ENCODE measurements at places on chromosomes 3 and 15. TPM values are rescaled to one million over a fixed set of nuclear protein-coding genes. Genes with fewer than 3 reads are reported as not detected.

- no peak for DNase-seq
These were observed 157.3 kb downstream of the WNT5A start for GRCh38 chr3:55329849-55330248.

DNA sequence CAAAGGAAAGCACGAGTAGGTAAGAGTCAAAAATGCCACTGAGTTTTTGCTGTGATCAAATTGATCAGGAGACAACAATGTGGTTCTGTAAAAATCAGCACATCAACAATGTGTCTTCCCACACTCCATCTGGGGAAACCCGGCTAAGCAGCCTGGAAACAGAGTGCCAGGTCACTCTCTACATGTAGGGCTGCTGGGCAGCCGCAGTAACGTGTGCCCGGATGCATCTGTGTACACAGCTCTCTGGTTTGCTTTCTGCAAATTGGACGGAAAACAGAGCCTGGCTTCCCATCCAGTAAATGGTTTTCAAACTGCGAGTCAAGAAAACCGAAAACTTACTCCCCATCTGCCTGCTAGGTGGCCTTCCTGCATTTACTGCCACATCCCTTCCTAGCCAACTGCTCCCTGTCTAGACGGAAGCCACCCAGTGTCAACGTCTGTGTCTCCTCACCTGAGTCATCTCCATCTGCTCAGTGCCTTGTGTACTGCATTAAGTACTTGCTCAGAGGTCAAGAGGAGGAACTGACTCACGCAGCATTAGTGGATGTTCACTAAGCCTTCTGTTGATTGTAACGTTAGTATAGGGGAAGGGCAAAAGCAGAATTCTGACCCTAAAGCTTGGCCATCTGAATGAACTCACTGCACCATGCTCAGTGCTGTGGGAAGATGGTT, 124.1 kb downstream of the TJP1 start:
- DNase-seq = no peak

DNA sequence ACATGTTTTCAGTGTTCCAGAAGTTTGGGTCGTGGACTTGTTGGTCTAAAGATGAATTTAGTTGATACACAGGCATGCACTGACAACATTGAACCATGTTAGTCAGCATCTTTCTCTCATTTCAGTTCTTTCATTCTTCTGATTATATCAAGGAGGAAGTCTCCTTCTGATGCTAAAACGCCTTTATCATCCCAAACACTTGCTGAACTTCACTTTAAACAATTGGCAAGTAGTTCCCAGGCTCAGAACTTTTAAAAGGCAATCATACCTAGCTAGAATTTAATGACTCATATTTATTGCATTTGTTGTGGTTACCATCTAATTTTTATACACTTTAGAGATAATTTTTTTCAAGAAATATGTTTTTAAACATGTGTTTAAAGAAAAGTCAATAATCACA, 15.9 kb downstream of the LMCD1 start:
- DNase-seq = no peak

DNA sequence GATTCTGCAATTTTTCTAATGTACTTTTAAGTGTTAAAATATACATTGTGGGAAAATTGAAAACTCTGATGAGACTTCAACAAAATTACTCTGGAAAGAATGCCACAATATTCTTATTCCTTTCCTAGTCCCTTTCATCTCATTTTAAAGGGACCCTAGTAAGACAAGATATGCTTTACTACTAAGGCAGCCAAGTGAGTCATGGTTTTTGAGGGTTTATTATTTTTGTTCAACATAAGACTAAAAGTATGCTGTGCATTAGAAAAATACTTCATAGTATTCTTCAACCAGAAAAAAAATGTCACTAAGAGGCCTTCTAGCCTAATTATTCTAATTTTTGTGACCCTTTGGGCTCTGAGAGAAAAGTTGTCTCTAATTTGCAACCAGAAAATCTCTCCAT, 7.4 kb downstream of the IL12A start:
- no peak for DNase-seq

MYL3 gene
- total RNA-seq = 0.32 TPM

AGBL1 gene
- 0.10 TPM for total RNA-seq

LOXL1 gene
- total RNA-seq = 7.9 TPM

ATP6V1A gene
- 58.7 TPM for total RNA-seq

STRIT1 gene
- not detected for total RNA-seq

DNA sequence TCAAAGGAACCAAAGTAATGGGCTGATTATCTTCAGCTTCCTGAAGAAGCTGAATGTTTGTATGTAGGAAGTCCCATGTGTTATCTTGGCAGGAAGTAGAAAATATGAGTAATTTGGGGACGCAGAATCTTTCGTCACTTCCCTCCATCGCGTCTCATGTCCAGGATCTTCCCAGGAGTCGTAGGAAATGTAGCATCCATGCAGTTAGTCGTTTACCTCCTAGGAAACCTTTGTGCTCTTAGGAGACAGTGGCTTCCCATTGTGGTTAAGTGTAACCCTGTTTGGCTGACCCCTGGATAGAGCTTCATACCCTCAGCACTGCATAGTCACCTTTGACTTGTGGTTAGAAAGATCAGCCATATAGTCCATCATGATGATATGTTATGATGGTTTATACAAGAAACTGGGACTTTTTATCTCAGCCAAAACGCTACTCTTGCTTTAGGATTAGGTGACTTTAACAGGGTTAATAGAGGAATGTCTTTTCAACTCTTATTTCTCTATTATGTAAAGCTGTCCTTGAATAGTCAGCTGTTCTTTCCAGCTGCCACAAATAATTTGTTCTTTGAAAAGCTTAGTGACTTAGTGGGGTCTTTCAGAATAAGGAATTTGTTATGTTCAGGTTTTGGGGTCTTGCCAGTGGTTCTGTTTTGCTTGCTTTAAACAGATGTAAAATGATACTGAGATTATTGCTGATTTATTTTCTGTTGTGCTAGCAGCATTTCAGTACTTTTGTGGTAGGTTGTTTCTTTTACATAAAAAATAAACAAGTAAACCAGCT, 92.2 kb downstream of the KLHL25 start:
- DNase-seq = no peak

ADAMTS9 gene
- 7.4 TPM for total RNA-seq

DNA sequence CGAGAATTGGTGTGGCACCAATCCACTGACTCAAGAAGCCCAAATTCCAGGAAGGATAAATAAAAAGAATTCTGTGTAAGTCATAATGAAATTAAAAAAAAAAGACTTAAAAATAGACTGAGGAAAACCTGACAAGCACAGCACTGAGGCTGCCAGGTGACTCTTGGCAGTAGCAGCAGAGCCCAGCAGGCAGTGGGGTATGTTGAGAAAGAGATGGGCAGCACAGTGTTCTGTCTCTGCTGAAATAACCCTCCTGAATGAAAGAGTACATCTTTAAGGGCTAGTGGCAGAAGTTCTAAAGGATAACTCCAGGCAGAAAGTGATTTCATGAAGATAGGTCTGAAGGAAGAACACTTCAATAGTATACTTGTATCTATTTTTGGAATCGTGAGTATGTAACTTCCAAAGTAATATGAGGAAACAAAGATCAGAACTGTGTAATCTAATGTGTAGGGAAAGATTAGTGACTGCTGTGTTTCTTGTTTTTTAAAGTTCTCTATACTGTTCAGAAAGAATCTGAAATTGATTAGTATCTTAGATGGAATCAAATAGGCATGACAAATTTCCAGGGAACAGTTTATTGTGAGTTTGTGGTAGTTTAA, 75.9 kb downstream of the RAB7A start:
- no peak for DNase-seq

RASL12 gene
- 2.7 TPM for total RNA-seq

CORO2B gene
- 4.7 TPM for total RNA-seq

GRCh38 chr3:169131690-169132464, 531.6 kb downstream of the MECOM start:
- DNase-seq = no peak

PRTG gene
- total RNA-seq = 2.0 TPM

DNA sequence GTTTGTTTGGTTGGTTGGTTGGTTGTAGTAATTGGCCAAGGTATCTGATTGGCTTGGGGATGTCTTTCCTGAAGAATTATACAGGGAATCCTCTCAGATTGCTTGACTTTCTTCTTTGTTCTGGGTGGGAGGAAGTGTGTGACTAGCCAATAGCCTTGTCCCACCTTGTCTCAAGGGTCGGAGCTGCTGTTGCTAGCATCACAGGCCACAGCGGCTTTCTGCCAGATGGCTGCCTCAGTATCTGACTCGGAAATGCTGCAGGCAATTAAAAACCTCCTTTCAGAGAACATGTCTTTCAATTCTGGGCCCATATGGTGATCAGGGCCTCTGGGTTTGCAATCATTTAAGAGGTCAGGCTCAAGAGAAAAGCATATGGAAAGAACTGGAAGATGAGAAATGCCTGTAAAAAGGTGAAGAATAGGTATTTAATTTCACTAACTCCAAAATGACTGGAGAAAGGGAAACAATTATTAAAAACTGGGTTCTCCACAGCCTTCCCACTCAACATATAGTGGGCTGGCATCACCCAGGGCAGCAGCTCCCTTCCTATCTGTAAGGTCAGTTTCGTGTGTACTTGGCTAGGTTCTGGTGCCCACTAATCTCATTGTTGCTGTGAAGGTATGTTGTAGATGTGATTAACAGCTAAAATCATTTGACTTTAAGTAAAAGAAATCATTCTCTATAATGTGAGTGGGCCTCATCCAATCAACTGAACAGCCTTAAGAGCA, 32.4 kb downstream of the TGFBR2 start:
- DNase-seq = no peak

Measured in mucosa of descending colon (tissue), 3 donors.